NCI-H2081 treated with DMSO at 0.1 percent for 48 hours (cell line): ENCODE measurements at places on chromosomes 5 and 9.

DNA sequence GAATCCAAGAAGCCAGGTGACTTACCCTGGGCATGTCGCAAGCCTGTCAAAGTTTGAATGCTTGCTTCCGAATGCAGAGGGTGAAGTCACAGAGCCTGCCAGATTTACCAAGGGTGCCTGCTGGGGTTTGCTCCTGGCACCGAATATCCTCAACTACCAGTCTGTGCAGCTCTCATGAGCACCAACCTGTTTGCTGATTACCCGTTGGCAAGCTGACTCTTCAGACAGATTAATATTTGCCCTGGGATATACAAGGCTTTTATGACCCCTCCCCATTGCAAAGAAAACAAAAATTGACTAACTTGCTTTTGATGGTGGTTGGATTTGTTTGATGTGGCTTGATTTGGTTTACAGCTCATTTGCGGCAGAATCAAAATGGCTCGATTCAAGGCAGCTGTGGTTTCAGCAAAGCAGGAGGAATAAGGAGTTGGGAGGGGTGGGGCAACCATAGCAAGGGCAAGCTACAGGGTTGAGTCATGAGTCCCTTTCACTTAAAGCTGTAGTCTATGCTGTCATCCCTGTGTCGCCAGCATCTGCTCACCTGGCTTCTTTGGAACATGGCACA lies 82.3 kb upstream of the AGXT2 start:
- DNase-seq: no peak

DNA sequence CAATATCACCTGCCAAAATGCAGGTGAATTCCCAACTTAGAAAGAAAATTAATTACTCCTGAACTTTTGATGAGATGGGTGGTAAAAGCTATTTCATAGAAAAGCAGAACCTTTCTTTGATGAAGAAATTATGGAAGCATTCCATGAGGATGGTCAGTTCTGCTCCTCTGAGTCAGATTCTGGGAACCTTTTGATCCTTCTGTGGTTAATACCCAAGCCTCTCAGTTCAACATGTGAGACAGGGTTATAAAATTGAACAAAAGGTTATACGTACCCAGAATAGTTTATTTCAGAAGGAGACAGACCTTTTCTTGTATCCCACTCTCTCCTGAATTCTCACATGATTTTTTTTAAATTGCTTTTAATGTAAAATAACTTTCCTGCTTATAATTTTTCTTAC lies 767.6 kb upstream of the ADAMTS16 start:
- DNase-seq: no peak

- no peak for DNase-seq
Measured at GRCh38 chr9:133894377-133895321, 97.5 kb downstream of the VAV2 start.

DNA sequence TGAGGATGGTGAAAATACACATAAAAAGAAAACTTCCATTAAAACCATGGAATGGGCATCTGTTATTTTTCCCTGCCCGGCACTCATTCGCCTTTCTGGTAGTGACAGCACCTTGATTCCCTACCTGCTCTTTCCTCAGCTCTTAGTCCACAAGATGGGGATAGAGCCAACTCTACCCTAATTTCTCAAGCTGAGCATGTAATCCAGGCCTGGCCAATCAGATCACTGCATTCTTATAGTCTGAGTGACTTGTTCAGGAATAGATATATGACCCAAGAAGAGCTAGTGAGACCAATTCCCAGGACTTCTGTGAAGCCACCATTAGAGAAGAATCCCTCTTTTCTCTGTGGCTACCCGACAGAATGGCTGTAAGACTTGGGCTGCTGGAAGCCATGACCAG lies 58.1 kb downstream of the TSSK1B start:
- no peak for DNase-seq

- no peak for DNase-seq
Measured at GRCh38 chr9:97599314-97599846, 33.8 kb downstream of the TSTD2 start.

- no peak for DNase-seq
Measured at GRCh38 chr5:73296772-73297171, 123.8 kb downstream of the TMEM174 start.

DNA sequence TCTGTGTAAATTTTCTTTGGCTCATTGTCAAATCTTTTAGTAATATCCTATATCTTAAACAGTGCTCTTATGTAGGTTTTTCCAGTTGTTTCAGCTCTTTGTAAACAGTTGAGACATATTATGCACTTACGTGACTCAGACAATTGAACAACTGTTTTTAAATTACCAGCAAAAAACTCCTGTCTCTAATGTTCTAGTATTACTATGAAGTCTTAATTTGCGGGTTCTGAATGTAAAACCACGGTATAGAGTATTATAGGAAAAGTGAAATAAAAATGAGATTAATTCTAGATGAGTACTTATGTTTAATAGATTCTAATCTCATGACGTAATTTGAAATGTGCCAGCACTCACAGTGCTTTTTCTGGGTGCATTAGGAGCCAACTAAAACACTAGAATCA lies 136.0 kb downstream of the GDNF start:
- no peak for DNase-seq

GRCh38 chr5:64864171-64864570 lies 95.4 kb downstream of the CWC27 start:
- DNase-seq: no peak

DNA sequence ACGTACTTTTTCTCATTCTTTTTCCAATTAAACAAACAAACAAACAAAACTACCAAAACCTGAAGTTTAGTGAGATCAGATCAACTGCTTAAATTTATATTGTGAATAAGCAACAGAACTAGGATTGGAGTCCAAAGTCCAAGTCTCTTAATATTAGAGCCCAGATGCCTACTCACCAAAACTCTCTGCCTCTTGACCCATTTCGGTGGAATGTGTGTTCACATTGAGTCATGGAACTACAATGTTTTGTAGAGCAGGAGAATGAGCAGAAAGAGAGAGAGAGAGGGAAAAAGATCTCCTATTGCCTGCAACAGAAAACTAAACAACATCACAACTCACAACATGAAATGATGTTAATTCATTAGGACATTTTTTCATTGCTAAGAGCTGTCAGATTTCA lies 751.1 kb downstream of the TLR4 start:
- DNase-seq: no peak

GRCh38 chr5:135075621-135076020 lies 41.6 kb upstream of the PITX1 start:
- DNase-seq: no peak

- no peak for DNase-seq
Measured at GRCh38 chr5:134608555-134608954, 24.1 kb downstream of the SAR1B start.

GRCh38 chr5:75053304-75054133 lies 1.2 kb upstream of the GCNT4 start:
- no peak for DNase-seq

GRCh38 chr9:130912932-130913598 lies 16.5 kb upstream of the QRFP start:
- no peak for DNase-seq

DNA sequence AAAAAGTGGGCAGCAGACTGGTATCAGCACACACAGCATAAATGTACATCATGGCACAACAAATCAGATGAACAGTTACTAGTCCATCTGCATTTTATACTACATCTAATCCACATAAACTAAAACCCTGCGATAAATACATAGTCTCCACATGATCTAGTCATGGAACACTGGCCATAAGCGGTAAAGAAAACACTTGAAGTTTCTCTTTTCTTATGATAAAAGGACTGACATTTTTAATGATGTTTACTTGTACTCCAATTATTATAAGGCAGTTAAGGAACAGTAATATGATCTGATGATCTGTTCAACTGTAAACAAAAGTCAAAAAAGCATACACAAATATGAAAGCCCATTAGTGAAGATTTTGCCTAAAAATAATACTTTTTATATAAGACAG lies 112.5 kb downstream of the MPDZ start:
- no peak for DNase-seq

DNA sequence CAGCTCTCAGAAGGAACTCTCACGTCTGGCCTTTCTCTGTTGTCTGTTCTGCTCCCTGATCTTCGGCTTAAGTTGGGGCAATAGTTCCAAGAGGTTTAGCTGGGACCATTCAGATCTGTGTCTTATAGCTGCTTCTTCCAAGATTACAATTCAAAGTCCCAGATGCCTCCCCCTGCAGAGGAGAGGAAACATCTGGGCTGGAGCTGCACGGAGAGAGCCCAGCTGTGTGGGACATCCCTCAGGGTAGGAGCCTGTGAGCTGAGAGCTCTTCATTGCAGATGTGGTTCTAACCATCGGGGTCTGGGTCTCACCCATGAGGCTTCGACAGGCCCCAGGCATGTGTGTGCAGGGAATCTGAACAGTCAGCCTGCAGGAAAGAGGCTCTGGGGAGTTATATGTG lies 9.0 kb upstream of the PHF19 start:
- no peak for DNase-seq

GRCh38 chr5:99030906-99031440 lies 102.2 kb upstream of the CHD1 start:
- DNase-seq: no peak

DNA sequence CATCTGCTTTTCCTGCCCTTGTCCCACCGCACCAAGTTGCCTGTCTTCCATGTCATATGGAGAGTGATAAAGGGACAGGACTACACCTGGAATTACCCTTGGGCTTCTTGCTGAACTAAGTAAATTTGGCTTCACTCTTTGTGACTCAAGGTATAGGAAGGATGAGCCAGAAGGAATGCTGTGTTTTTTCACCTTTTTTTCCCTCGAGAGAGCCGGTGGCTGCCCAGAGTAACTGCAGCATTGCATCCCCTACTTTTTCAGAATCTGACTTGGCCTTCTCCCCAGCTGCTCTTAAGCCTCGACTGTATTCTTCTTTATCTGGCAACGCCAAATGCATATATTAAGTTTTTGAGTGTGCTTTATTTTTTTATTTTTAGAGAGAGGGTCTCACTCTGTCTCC lies 38.4 kb downstream of the RCL1 start:
- no peak for DNase-seq

GRCh38 chr5:1893754-1894153 lies 11.0 kb upstream of the IRX4 start:
- no peak for DNase-seq

DNA sequence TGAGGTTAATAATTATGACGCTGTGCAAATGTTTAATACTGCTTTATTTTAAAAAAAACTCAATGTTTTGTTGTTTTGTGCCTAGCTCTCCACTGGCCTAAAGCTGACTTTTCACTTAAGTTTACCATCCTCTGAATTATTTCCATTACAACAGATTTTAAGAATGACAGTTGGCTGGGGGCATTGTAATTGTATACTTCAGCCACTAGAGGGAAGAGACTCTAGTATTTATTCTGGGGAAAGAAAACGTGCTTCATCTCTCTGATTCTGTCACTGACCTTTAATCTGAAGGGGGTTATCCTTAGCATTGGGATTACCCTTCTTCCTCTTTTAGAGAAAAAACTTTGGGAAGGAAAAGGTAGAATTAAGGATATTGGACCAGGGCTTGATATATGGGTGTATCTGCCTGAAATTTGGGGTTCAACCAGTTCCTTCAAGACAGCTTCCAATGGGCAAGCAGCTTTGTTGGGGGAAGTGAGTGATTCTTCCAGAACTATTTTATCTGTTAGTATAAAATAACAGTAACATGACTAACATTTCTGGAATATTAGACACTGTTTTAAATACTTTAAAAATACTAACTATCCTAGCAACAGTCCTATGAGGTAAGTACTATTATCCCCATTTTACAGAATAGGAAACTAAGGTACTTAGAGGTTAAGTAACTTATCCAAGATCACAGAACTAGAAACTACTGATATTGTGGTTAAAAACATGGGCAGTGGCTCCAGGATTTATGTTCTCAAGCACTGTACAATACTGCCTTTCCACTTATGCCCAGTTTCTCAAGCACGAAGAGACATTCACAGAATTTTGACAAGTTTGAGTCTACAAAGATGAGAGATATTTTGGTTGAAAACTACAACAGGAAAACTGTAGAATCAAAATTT lies 208.4 kb downstream of the CD180 start:
- no peak for DNase-seq

- DNase-seq: no peak
Measured at GRCh38 chr9:92807757-92808725, 43.4 kb upstream of the BICD2 start.

GRCh38 chr5:80782626-80783025 lies 127.8 kb upstream of the DHFR start:
- DNase-seq: no peak

DNA sequence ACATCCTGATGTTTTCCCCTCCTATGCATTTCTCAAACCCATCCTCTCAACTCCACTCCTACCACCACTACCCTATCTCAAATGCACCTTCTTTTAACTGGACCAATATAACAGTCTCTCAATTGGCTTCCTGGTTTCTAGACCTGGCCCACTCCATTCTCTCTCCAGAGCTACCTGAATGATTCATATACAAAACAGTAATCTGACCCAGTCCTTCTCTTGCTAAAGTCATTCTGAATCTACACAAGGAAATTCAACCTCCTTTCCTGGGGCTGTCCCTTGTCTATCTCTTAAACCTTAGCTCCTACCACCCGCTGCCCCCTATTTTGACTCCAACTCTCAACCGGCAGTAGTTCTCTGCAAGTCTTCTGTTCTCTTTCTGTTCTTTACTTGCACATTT lies 97.2 kb downstream of the PCSK1 start:
- no peak for DNase-seq

DNA sequence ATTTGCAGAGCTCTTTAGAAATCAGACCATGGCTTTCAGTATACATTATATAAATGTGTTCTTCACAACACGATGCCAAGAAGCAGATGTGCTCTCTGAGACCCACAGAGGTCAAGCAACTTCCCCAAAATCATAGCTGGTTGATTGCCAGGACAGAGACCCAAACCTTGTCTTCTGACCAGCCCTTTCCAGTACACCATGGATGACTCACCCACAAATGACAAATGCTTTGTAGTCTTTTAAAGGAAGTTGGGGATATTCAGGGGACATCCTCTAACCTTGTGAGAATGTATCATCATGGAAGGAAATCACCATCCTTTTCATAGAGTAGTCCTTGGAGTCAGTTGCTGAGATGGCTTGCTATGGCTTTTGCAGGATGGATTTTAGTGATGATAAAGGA lies 30.1 kb downstream of the ZNF462 start:
- no peak for DNase-seq

GRCh38 chr9:125370786-125371185 lies 109.2 kb downstream of the GAPVD1 start:
- DNase-seq: no peak

- no peak for DNase-seq
Measured at GRCh38 chr5:4921929-4922328, 218.2 kb upstream of the ADAMTS16 start.

GRCh38 chr9:90943341-90943740 lies 141.7 kb downstream of the SYK start:
- DNase-seq: no peak
